ENCODE measurements at places on chromosomes 7 and 10. TPM values are rescaled to one million over a fixed set of nuclear protein-coding genes. Genes with fewer than 3 reads are reported as not detected.

Gene ZNF3
- 26.2 TPM for total RNA-seq

Gene ADCYAP1R1
- 0.16 TPM for total RNA-seq

Gene AQP1
- 25.9 TPM for total RNA-seq

Gene AMPH
- 13.4 TPM for total RNA-seq

Gene HOXA9
- total RNA-seq = 74.8 TPM

Gene PPP1R3C
- total RNA-seq = 11.8 TPM

Gene TMEM176B
- total RNA-seq = not detected

DNA sequence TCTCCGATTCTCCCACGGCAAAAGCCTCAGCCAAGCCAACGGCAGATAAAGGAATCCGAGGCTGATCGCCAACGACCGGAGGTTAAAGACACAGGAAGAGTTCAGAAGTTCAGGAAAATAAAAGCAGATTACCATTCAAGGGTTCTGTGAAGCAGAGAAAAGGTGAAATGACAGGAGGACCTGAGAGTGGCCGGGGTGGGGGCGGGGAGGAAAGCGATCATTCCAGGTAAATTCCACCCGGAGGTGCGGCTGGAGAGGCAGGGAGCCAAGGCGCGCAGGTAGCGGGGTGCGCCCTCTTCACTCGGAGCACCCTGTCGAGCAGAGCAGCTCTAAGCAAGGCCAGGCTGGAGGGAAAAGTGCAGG, 35.3 kb upstream of the SEPHS1 start:
- no peak for DNase-seq

DNA sequence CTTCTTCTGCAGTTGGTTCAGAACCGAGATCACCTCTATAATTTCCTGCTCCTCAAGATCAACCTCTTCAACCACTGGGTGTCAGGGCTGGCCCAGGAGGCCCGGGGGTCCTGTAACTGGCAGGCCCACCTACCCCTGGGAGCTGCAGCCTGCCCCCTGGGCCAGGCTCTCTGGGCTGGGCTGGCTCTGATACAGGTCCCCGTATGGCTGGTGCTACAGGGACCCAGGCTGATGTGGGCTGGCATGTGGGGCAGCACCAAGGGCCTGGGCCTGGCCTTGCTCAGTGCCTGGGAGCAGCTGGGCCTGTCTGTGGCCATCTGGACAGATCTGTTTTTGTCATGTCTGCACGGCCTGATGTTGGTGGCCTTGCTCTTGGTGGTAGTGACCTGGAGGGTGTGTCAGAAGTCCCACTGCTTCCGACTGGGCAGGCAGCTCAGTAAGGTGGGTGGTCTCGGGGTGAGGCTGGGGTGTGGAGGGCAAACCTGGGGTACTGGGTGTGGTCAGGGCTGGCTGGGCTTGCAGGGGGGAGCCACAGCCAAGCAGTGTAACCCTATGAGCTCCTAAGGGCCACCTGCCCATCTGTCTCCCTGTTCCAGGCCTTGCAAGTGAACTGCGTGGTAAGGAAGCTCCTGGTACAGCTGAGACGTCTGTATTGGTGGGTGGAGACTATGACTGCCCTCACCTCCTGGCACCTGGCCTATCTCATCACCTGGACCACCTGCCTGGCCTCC, 4.2 kb downstream of the TMEM270 start:
- no peak for DNase-seq

GRCh38 chr10:97731346-97732051, 5.4 kb upstream of the ZFYVE27 start:
- peak; percentile 83 for DNase-seq

DNA sequence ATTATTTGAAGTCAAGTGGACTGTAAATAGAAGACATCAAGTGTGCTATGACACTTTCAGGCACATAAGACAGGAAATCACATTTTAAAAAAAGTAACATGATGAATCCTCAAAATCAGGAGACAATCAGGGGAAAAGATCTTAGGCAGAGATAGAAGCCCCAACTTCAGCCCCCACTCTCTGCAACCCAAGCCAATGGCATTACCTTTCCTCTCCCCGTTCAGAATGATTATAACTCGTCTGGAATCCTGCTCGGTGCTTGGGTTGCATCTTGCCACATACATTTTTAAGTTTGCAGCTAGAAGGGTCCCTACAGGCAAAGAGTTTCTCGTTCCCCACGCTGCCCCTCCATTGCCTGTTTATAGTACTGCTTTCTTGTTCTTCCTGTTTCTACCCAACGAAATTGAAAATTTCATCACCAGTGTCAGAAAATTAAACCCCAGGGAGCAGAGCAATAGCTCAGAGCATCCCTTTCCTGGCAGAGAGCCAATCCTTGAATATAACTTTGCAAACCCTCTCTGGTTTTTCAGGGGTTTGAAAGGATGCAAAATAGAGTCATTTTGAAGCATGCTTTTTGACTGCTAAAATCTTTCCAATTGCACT, 260.5 kb upstream of the AOAH start:
- no peak for DNase-seq

DNA sequence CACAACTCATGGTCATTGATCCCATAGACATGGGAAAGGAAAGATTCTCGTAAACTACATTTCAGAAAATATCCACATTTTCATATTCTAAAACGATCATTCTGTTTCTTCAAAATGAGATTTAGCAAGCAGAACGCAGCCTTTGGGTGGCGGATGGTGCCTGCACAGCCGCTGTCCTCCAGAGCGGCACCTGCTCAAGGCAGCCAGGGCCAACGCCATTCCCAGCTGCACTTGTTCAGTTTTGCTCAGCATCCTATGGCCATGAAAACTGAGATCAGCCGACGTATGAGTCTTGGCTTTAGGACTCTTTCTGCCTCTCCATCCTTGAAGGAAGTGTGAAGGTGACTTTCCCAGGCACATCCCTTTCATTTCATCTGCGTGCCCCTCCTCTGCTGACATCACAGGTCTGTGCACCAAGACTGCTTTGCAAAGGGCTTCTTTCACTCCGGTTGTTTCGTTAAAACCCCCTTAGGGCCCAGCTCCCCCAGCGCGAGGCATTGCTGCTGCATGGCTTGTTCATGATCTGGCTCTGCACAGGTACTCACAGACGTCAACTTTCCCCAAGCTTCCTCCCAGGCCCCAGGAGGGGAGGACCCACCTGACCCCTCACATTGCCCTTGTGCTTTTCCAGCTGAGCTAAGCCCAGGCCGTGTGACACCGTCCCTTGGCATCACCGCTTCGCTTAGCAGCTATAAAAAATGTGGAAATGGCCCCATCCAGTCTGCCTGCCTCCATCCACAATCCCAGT, 37.2 kb downstream of the TCERG1L start:
- DNase-seq = no peak

- no peak for DNase-seq
Observed at GRCh38 chr7:30907527-30908267, 4.0 kb upstream of the AQP1 start.

- no peak for DNase-seq
Observed at GRCh38 chr10:12262278-12262981, 66.4 kb downstream of the CDC123 start.

GRCh38 chr10:67438605-67439304, 257.2 kb downstream of the CTNNA3 start:
- DNase-seq = no peak

- DNase-seq = no peak
Observed at GRCh38 chr7:71334541-71334940, 202.6 kb downstream of the GALNT17 start.

GRCh38 chr7:35670856-35671569, 23.9 kb downstream of the HERPUD2 start:
- DNase-seq = no peak

- DNase-seq = peak; percentile 68
Observed at GRCh38 chr10:73991884-73992245, 6.1 kb upstream of the VCL start.

DNA sequence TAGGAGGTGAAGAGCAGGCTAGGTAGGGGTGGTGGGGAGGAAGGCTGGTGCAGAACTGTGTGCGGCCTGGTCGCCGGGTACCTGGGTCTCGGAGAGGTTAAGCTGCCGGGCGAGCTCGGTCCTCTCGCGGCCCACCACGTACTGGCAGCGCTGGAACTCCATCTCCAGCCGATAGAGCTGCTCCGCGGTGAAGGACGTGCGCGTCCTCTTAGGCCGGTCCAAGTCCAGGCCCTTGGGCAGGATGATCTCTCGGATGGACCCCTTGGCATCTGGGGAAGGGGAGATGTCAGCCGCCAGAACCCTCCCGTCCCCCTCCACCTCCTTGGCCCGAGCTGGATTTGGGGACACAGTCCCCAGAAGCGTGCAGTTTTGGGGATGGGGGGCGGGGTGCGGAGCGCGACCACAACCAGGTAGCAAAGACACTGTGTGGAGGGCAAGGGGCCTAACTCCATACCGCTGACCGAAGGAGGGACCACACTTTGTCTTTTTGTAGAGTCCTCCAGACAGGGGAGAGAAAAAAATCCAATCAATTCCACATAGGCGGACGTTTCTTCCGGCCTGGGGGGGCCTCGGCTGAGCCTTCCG, 1.6 kb downstream of the VAX1 start:
- DNase-seq = no peak

- no peak for DNase-seq
Observed at GRCh38 chr7:107469929-107470328, at the start of gene GPR22. GPR22 (plus strand) TSS chr7:107470057; CDS start chr7:107474061, 4,004 bp downstream.

GRCh38 chr7:41630741-41631140, 72.1 kb downstream of the INHBA start:
- DNase-seq = no peak

- DNase-seq = no peak
Observed at GRCh38 chr7:132055336-132056120, 499.1 kb upstream of the PODXL start.

DNA sequence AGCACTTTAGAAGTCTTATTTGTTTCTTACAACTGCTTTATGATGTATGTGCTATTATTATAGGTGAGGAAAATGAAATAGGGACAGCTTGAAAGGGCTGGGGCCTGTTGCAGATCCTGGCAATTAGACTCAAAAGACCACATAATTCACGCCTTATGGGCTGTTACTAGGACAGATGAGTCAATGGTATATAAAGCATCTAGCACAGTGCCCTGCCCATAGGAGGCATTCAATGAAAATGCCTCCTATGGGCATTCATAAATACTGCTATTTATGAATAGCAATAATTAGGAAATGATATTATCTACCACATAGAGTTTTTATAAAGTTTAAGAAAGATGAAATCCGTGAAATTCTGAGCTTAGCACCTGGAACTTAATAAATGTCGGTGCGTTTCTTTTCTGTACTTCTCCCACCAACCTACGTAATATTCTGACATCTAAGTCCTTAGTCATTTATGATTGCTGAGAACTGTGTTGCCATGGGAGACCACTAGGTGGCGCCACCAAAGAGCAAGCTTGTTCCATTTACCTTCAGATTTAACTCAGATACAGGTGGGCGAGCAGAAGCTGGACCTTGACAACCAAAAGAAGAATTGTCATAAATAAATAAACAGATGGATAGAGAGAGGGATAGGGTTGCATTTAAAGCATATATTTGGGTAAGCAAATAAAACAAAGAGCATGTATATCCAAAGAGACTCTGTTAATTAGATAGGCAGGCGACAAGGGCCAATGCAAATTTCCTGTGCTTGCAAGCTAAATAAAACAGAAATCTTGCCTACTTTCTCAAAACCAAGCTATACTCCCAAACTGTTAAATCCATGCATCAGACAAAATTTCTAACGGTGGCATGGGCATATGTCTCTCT, 699.9 kb downstream of the INHBA start:
- DNase-seq = peak; percentile 58

DNA sequence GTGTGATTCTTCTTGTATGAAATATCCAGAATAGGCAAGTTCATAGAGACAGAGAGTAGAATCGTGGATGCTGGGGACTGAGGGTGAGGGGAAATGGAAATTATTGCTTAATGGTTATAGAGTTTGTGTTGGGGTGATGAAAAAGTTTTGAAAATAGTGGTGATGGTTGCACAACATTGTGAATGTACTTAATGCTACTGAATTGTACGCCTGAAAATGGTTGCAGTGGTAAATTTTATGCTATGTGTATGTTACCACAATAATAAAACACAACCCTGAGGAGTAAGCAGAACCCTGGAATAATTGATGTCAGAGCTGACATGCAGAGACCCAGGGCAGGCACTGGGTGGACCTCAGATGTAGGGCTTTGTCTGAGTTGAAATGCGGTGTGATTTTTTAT, 57.6 kb downstream of the TACR2 start:
- no peak for DNase-seq
